WTC11 (cell line): ENCODE measurements at places on chromosomes 2 and 18.

DNA sequence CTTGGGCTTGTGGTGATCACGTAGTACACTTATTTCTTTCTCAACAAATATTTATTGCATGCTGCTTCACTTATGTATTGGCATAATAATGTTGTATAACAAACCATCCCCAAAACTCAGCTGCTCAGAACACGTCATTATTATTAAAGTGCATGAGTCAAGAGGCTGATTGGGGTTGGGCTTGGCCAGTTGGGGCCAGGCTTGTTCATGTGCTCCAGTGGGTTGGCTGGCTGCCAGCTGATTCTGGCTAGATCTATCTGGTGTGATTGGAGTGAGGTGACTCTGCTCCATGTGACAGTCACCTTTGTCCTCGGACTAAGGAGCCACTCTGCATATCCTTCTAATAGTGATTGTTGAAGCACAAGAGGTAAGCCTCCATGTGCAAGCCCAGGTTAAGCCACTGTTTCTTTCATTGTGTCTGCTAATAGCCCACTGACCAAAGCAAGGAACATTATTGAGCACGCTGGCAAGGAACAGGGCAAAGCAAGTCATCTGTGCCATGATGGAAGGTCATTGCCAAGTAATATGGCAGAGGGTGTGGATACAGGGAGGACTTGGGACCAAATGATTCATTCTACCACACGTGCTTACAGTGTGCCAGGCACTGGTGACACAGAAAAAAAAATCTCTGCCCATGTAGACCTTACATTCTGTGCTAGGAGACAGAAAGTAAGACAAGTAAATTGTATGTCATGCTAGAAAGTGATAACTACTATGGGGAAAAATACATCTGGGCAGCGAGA is 63.3 kb upstream of the TMEM182 start:
- no peak for DNase-seq

GRCh38 chr2:25938345-25938744 is 44.0 kb downstream of the KIF3C start:
- no peak for DNase-seq

DNA sequence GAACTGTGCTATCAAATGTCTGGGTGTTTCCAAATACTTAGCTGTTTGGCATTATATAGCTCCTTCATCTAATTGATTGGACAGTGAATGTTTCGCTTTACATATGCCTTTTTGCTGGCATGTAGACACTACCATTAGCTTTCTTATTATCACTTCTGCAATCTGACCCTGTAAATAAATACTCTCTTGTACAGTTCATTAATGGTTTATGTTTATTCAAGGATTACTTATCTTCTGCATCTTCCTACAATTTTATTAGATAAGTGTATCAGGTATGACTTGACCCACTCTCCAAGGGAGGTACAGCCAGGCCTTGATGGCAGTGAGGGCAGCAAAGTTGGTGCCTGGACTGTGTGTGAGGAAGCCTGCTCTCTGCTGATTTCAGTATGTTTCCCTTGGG is 614.1 kb upstream of the SETBP1 start:
- no peak for DNase-seq

DNA sequence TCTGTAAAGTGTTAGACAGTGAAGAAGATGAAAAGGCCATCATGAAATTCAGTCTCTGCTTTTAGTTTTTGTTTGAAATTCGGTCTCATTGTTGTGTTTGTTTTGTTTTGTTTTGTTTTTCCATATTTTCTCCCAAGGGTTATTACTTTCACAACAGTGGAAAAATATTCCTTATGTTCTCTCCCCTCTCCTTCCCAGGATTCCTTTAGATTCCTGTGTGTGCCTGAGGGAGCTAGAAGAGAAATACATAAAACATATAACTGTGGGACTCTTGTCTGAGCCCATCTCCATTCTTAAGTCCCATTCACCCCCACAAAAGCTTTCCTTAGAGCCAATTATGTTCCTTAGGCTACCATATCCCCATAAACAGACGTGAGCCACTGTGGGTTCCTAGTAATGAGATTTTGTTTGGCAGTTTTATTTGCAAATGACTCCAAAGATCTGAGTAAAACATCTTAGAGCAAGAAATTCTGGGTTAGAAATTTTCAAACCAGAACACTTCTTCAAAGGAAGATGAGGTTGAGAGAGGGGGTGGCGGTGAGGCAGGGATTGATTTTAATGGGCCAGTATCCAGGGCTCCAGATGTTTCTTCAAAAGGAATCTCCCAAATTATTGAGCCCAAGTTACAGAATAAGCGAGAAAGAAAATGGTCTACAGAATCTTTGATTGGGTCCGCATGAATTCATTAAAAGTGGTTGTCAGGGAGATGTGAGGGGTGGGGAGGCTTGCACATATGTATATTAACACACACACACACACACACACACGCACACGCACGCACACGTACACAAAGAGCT is 157.8 kb upstream of the TNP1 start:
- DNase-seq: no peak

GRCh38 chr2:218478544-218478943 is 59.6 kb downstream of the VIL1 start:
- no peak for DNase-seq

GRCh38 chr2:42851186-42851585 is 58.8 kb upstream of the HAAO start:
- DNase-seq: no peak

DNA sequence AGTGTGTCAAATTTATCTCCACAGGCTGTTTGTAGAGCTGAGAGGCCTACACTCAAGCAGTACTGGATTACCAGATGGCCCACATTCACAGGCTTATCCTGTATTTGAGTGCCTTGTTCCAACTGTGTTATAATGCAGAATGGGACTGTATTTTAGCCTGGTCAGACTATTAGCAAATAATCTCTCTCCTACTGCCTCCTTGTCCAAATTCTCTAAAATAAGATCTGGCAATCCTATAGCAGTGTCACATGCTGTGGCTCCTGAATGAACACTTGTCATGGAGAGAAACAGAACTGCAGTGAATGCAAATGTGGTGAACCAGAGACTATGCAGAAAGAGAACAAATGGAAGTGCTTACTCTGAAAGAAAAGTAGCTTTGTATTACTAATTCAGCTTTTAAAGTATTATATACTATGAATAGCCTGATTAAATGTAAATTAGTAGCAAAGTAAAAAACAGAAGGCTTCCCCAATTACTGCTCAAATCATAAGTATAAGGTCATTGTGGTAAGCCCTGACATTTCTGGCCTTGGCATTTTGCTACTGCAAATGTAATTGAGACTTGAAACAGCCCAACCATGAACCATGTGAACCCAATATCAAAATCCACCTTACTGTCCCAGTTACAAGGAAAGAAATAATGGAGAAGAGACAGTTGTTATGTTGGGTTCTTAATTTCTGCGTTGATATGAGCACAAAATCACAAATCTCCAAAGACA is 80.0 kb downstream of the MAP4K3 start:
- no peak for DNase-seq

GRCh38 chr2:84052913-84053312 is 406.2 kb downstream of the SUCLG1 start:
- no peak for DNase-seq

DNA sequence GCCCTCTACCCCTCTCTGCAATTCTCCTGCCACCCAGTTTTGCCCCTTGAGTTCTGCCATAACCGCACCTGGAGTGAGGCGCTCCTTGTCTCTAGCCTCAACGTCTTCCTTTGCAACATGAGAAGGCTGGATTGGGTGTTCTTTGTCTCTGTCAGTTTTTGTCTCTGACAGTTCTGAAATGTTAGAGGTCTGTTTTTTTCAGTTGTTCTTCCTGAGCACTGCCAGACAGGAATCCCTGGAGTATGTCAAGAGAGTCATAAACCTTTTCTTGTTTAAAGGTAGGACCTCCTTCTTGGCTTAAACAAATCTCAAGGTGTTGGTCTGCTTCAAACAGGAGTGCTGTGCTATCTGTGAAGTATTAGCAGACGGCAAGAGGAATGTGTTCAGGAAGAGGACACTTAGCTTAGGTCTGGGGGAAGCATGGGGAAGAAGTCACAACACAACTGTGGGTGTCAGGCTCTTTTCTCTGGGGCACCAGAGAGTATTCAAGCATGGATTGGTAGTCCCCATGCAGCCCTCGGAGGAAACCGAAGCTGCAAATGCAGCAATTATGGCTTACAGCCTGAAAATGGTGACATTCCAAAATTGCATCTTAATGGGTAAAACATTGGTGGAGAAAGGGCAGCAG is 32.3 kb downstream of the AFF3 start:
- DNase-seq: no peak

- no peak for DNase-seq
Observed at GRCh38 chr2:64204703-64205102, 60.5 kb upstream of the PELI1 start.

GRCh38 chr18:8299054-8299980 is 309.9 kb upstream of the RAB12 start:
- DNase-seq: no peak

DNA sequence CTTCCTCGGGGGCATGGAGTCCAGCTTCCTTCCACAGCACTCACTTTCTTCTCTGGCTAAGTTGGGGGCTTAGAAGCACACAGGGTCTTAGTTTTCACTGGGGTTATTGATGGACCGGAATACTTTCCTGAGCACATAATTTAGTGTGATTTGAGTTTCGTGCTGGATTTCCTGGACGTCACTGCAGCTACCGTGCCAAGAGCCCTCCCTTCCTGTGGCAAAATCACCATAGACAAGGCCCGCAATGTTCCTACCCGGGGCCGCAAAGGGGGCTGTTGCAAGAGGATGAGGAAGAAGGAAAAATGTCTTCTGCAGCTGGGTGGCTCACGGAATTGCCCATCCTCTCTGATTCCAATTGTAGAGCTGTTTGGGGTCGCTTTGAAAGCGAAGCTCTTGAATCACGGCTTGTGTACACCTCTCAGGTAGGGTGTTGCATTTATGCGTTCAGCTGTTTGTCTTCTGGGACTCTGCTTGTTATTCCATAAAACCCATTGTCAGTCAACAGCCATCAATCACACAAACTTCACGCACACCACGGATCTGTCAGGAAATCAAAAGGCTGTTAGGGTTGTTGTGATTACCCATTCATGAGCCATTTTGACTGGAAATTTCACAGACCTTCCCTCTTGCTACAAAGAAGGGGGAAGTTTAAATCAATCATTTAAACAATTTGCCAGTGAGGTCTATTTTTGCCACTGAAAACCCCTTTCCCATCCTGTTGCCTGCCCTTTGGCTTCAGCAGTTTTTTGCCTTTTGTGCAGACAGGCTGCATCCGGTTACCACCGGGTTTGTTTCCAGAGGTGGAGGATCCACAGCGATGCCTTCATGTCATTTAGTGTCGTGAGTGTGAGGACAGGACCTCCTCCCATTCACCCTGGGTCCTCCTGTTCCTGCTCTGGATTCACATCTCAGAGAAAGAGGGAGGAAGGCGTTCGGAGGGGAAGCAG is 36.0 kb downstream of the SMIM21 start:
- DNase-seq: no peak

GRCh38 chr2:62972601-62973000 is 78.0 kb upstream of the OTX1 start:
- DNase-seq: no peak

DNA sequence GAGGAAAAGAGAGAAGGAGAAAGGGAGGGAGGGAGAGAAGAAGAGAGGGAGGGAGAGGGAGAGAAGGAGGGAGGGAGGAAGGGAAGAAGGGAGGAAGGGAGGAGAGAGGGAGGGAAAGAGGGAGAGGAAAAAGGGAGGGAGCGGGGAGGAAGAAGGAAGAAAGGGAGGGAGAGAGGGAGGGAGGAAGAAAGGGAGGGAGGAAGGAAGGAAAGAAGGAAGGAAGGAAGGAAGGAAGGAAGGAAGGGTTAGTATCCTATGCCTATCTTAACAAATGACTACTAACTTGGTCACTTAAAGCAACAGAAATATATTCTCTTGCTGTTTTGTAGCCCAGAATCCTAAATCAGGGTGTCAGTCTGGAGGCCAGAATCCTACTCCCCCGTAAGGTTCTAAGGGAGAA is 52.1 kb downstream of the CMPK2 start:
- no peak for DNase-seq

- DNase-seq: peak; percentile 24
Observed at GRCh38 chr2:134365356-134365755, 111.5 kb downstream of the MGAT5 start.

- DNase-seq: no peak
Observed at GRCh38 chr2:216507220-216508160, 8.8 kb downstream of the RPL37A start.

DNA sequence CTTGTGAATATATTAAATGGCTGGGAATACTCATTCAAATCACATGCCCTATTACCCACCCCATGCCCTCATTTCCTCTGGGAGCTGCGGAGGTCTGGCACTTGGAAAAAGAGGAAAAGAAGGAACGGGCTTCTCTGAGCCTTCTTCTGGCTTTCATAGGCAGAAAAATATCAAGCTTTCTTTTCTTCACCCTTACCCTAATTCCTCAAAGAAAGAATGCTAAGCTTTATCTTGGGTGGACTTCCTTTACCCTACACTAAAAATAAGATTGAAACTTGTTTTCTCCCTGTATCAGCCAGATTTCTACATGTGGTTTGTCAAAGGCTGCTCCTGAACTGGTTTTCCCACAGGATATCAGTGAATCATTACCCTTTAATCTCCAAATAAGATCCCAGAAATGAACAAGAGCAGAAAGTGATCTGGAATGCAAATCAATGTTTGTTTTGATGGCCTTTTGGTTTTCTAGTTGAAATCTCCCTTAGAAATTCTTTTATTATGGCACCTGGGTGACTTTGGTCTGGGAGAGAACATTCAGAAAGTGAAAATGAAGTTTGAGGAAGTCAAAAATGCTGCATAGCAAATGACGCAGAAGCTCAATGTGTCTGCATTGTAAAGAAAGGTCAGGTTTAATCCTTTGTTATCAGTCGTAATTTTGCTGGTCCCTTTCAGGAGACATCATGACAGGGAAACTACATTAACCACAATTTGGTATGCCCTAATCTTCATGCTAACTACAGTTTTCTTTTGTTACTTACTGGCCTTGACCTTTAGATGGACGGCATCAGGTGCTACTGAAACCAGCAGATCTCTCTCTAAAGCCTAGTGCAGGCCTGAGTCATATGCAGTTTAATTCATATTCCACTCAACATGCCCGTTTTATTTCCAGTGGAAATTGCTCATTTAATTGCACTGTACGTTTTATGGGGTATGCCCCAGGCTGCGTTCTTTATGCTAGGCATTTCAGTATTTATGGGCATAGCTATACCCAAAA is 46.6 kb upstream of the HNRNPA3 start:
- DNase-seq: no peak

GRCh38 chr18:57660961-57661360 is 39.3 kb upstream of the NARS1 start:
- DNase-seq: no peak

DNA sequence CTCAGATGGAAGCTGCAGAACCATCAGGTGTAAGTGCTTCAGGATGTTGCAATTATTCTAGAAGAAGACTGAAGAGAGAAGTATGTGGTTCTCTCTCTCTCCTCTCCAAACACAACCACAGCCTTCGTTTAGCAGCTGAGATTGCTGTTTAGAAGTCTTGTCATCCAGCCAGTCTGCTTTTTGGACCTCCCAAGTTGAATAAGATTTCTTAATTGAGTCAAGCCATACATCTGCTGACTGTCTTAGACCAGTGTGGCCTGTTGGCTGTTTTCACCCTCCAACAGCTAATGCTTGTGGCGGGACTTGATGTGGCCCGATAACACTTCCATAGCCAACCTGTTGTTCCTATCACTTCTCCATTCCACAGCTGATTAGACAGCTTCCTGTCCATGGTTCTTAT is 91.3 kb upstream of the TMEM17 start:
- DNase-seq: no peak

GRCh38 chr2:60260639-60261296 is 292.7 kb downstream of the BCL11A start:
- no peak for DNase-seq

GRCh38 chr2:148998165-148998830 is 40.2 kb upstream of the LYPD6B start:
- no peak for DNase-seq

GRCh38 chr2:177239932-177240630 is 24.4 kb downstream of the NFE2L2 start:
- no peak for DNase-seq

- DNase-seq: no peak
Observed at GRCh38 chr2:205543937-205544702, 138.2 kb upstream of the NRP2 start.
